Mesothelial cell of epicardium (in vitro differentiated cells): ENCODE measurements at places on chromosomes 4 and X.

DNA sequence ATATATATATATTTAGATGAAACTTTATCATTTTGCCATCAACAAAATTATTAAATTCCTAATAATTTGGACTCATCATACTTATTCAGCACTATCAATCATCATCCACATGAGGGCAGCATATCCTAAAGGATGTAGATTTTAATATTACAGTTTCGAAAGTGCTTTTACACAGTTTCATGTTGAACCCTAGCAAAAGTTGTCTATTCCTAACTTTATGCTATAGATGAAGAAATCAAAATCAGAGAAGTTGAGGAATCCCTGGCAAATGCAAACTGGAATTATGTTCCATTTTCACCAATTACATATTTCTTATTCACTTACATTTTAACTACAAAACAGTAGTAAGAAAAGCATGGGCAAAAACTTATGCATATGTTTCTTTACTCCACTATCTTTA lies 36.6 kb upstream of the UGT2A1 start:
- no peak for DNase-seq

DNA sequence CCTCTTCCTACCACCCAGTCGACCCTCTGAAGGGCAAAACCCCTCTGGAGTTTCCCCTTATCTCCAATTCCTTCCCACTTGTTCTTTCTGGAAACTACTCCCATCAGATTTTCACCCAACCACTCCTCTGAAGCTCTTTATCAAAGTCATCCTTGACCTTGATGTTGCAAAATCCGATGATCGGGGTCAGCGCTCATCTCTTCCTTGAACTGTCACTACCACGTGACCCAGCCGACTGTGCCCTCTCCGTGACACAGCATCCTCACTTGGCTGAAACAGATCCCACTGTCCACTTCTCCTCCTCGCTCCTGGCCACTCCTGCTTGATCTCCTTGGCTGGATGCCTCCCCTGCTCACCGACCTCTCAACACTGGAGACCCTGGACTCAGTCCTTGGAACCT lies 1.1 kb downstream of the CFAP99 start:
- DNase-seq = no peak

DNA sequence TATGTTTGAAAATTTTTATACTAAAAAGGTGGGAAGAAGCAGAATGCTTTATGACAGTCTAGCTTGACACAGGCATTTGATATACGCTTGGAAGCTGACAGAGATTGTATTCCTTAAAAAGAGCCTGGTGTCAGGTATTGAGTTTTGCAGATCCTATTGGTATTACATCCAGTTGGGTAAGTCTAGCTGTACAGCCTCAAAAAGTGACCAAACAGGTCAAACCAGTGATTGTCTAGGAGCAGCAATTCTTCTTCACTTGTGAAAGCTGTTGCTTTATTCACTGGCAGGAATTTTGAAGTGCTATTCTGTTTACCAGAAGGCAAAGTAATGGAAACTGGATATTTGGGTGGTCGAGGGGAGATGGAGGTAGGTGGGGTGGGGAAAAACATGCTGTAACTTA lies 77.5 kb downstream of the UCHL1 start:
- DNase-seq = no peak

- DNase-seq = no peak
Observed at GRCh38 chr4:140300271-140300970, 73.0 kb upstream of the SCOC start.

DNA sequence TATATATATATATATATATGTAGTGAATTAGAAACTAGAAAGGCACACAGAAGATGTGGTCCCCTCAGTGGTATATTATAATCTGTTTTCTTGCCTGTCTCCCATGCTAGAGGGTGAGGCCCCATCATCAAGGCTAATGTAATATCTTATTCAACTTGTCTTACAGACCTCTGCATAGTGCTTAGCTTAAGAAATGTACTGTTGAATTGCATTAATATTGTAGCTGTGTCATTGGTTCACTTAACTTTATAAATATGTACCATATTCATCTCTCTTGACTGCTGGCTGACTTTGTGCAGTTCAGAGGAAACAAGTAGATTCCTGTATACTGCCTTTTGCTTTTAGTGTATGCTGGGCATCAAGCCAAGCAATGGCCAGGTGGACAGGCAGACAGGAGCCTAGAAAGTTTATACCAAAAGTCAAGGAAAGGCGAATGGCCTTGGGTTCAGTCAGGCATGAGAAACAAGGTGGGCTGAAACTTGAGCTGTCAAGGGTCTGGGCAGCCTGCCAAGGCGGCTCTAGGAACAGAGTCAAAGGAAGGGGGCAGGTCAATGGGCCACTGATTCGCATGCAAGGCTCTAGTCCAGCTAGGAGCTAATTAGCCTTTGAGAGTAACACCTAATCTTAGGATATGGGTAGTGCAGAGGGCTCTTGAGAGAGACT lies 78.8 kb upstream of the LEF1 start:
- peak; percentile 39 for DNase-seq

- no peak for DNase-seq
Observed at GRCh38 chrX:47232197-47232802, 509 bp upstream of the USP11 start.

- no peak for DNase-seq
Observed at GRCh38 chrX:138929926-138930582, 218.5 kb upstream of the FGF13 start.

DNA sequence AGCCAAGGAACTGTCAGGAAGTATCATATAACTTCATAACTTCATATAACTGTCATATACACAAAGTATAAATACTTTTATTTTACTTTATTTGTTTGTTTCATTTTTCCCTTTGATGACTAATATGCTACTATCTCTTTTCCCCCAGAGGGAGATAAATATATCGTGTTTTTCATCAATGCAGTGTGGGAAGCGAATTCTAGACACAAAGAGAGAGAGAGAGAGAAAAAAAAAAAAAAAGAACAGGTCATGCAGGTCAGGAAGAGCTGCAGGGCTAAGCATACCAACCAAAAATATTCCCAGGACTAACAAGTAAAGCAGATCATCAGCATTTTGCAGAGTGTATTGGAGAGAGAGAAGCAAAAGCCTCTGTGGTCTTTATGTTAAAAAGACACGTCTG lies 1849.2 kb downstream of the STIM2 start:
- no peak for DNase-seq

GRCh38 chr4:111500858-111501257 lies 644.4 kb upstream of the FAM241A start:
- DNase-seq = no peak

DNA sequence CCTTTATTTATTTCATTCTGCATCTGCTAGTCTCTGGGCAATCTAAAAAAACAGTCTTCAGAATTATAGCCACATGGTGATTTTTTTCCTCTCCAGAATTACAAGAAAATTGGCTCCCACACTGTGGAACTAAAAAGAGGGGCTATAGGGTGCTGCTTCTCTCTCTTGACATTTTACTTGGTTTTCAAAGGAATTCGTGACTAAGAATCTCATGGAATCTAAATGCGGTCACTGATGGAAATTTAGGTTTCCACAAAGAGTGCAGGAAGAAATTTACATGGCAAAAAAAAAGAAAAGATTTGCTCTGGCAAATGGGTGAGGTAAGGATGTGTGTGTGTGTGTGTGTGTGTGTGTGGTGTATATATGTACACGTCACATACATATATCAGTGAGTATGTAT lies 10.2 kb downstream of the ATXN3L start:
- no peak for DNase-seq

GRCh38 chrX:11351375-11352295 lies 58.4 kb downstream of the AMELX start:
- no peak for DNase-seq

GRCh38 chrX:15319075-15319474 lies 3.6 kb upstream of the ASB11 start:
- no peak for DNase-seq

- no peak for DNase-seq
Observed at GRCh38 chr4:31657859-31658570, 937.8 kb downstream of the PCDH7 start.

DNA sequence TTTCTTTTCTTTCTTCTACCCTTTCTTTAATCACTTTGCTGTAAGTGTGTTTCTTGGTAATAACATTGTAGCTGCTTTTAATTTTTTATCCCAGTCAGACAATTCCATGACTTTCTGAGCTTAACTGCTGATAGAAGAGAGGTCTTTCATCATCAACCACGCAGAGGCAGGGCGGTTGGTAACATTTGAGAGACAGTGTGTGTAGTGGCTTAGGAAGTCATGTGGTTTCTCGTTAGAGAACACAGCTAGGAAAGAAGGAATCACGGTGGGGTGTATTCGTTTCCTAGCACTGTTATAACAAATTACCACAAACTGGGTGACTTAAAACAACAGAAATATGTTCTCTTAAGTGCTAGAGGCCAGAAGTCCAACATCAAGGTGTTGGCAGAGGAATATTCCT lies 11.5 kb downstream of the PRPS2 start:
- DNase-seq = no peak

GRCh38 chr4:95833711-95834194 lies 6.1 kb upstream of the PDHA2 start:
- no peak for DNase-seq

DNA sequence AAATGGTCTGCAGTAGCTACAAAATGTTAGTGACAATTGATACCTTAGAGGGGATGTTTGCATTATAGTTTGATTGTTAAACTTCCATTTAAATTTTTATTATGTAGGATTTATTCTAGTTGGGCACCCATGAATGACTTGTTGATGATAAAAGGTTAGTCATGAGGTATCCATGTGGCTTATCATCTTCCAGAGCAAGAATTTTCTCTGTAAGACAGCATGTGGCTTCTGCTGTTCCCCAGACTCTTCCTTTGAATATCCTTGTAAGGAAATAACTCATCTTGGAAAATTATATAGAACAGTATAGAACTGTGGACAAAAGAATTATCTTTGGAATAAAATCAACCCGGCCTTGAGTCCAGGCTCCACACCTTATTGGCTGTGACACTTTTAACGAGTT lies 40.1 kb upstream of the KLHL8 start:
- no peak for DNase-seq

- DNase-seq = peak; percentile 48
Observed at GRCh38 chr4:6688879-6689505, 4.7 kb upstream of the S100P start.

GRCh38 chrX:132615391-132616131 lies 126.7 kb upstream of the MBNL3 start:
- DNase-seq = peak; percentile 24

DNA sequence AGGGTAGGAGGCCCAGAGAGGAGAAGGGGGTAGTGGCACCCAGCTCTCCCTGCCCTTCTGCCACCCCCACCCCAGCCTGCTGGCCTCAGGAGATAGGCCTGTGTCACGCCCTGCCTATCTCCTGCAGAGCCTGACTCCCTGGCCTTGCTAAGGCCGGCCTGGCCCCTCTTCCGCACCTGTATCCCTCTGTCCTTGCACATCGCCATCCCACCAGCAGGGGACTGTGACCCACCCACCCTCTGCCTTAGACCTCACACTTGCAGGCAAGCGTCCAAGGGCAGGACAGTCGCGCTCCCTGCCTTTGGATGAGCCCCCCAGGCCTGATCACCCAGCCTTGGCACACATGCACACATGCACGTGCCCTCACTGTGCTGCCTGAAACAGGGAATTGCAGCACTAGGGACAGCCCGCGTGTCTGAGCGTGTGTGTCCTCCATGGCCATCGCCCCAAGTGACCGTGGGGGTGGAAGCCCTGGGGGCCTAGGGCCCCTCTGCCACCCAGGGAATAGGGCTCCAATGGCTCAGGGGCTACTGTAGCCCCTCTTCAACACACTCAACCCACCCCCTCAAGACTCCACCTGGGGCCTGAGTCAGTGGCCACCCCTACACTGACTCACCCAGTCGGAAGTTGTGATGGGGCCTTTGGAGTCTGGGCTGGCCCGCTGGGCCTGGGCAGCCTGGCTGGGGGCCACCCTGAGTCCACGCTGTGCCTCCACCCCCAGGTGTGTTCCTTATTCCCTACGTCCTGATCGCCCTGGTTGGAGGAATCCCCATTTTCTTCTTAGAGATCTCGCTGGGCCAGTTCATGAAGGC lies 2.1 kb downstream of the SLC6A8 start:
- no peak for DNase-seq

GRCh38 chr4:48258845-48259397 lies 10.7 kb downstream of the TEC start:
- DNase-seq = no peak

DNA sequence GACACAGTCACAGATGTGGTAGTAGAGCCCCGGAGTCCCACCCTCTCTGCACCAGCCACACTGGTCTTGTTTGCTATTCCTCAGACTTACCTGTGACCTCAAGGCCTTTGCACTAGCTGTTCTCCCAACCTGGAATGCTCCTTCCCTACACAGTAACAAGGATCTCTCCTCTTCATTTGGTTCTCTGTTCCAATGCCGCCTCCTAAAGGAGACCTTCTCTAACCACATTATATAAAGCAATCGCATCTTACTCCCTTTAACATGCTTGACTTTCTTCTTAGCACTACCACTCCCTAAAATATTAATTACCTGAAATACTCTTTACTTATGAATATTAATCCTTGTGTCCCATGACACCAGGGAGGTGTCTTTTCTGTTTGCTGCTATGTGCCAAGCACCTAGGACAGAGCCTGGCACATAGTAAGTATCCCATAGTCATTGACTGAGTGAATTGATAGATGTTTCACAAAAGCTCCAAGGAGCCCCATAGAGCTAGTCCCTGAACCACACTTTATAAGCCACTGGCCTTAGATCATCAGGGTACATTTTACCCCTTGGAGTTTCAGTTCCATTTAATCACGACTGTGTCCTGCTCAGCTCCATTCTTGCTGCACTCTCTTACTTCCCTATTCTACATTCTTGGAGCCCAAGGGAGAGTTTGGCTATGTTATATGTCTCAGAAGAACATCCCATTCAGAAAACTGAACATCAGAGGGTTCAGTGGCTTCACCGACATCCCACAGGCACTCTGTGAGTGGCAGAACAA lies 312.7 kb downstream of the RAB28 start:
- DNase-seq = no peak

GRCh38 chrX:23505531-23506303 lies 161.6 kb upstream of the PRDX4 start:
- no peak for DNase-seq

DNA sequence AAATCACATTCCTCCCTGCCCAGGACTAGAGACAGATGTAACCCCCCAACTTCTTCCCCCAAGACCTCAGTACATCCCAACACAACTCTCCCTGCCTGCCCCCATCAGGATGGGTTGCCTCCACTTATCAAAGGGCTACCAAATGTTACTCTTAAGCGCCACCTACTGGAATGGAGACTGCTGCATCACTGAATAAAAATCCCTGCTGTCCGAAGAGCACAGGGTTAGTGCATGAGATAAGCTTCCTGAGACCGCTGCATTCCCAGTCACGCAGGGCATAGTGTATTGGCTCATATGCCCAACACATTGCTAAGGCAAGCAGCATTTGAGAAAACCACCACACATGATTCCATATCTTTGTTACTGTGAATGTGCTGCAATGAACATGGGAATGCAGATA lies 544.5 kb downstream of the PPP4R3C start:
- no peak for DNase-seq

GRCh38 chr4:98293104-98293887 lies 32.1 kb downstream of the RAP1GDS1 start:
- DNase-seq = no peak
